ENCODE measurements at places on chromosomes 7 and 10.
A peak's percentile ranks its signal among the peaks of the same experiment; 100 is the strongest.

GRCh38 chr7:149776289-149776688 lies 2.9 kb upstream of the ZNF467 start:
- DNase-seq, result no peak

GRCh38 chr10:124414076-124414475 lies 4.6 kb downstream of the OAT start:
- no peak for DNase-seq

GRCh38 chr10:106224676-106225075 lies 939.8 kb downstream of the SORCS1 start:
- DNase-seq, result no peak

GRCh38 chr7:95781961-95782586 lies 9.7 kb downstream of the DYNC1I1 start:
- no peak for DNase-seq

DNA sequence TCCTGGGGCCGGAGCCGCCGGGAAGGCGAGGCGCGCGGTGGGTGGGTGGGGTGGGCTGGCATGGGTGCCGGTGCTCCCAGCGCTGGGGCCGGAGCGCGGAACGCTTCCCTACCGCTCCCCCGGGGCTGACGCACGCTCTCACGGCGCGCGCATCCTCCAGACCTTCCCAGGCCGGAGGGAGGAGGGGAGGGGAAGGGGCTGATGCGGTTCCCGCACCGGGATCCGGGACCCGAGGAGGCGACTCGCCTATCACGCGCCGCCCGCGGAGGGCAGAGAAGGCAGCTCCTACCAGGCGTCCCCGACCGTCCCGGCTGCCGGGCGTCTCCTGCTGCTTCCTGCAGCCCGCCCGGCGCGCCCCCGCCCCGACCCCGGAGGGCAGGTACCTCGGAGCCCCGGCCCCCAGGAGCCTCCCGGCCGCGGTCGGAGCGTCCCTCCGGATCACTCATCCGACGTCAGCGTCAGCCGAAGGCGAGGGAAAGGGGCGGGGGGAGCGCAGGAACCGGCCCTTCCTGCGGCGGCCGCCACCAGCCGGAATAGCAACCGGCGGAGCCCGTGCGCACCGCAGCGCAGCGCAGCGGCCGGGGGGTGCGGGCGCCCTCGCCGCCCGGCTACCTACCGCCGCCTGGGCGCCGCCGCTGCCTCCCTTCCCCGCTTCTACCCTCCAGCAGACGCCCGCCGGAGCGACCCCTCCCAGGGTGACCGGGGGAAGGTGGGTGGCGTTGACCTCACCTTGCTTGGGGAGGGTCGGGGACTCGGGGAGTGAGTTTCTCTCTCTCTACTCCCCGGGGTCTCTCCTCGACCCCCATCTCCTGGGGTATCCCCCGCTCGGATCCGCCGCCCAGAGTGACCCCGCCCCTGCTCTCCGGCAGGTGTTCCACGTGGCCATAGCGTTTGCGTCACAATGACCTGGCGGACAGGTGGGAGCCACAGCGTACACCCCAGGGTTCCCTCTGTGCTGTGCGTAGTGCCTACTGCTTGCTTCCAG lies at the start of gene ICA1:
Gene ICA1, minus strand, starts transcription at position 457 of the 985 bp plus-strand sequence. CDS start 26,241 bp downstream, outside the sequence.
- DNase-seq, result no peak

DNA sequence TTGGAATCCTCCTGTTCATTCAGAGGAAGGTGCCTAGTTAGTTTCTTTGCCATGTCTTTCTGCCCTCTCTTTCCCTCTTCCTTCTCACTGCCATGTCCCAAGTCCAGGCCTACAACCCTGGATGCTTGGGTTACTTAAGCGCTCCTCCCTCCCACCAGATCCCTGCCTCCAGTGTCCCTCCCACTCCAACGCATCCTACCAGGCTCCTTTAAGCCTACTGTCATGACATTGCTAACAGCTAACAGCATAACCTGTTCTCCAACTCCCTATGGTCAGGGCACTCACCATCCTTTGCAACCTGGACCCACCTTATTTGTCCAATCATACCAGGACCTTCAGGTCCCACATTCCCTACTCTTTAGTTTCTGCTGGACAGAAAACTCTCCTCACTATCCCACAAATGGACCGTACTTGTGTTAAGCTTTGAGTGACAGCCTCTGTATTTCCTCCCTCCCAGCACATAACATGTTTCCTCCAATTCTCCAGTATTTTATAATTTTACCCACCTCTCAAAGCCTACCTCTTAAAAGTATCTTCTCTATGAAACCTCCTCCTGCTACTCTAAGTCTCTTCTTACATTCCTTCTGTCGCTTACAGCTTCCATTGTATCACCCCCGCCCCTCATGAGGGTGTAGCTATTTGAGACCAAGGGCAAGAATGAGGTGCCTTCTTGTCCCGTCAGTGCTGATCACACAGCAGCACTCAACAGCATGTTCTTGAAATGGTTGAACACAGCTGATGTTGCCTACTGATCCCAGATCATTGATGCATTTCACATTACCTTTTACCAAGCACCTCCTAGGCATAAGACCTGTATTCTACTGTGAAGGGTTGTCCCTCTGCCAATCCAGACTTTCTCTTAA lies 1.7 kb downstream of the BLNK start:
- DNase-seq, result no peak

DNA sequence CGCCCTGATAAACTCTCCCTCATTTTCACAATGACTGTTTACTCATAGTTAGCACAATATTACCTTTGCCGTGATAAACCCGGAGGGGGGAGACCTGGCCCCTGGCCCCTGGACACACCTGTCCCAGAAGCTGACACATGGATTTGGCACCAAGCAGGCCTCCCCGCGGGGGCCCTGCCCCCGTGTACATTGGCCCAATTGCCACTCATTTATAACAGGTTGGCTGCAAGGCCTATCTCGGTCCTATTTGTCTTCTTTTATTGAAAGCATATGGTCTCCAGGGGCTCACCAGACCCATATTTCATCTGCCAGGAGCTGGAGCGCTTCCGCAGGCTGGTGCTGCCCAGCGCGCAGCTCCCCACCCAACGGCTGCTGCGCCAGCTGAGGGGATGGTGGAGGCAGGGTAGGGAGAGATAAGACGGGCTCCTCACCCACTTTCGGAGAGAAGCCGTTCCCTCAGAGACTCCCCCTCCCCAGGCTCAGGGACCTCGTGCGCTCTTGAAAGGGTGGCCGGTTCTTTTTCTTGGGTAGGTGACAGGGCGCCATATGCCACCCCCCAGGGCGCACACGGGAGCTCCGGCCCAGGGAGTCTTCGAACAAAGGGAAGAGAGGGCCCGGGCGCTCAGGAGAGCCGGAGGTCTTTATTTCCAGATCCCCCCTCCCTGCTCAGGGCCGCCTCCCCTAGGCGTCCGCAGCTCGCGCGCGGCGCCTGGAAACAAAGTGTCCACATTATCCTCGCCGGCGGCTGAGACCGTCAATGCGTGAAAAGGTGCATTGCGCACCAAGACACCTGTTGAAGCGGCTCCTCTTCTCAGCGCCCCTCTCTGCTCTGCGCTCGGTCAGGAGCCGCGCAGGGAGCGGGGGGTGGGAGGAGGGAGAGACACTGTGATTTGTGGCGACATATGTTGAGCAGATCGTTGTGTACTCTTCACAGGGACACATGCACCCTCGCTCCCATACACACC lies 4.3 kb upstream of the NEUROG3 start:
- DNase-seq, result no peak

DNA sequence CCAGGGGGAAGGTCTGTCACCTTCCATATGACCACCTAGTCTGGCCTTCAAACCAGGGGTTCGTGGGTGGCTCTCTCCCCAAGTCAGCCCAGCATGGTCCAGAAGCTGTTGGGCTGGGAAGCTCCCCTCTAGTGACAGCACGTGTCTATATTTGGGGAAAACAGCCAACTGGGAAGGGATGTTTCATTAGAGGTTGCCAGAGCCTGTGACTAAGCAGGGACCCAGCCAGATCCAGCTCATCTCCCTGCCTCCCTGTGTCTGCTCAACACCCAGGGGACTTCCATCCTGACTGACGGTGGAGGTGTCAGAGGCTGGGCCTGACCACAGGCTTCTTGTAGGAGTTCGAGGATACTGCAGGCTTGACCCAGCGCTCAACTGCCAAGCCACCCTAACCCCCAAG lies 10.5 kb downstream of the STYXL1 start:
- DNase-seq, result no peak

- peak; percentile 68 for DNase-seq
Measured at GRCh38 chr10:17026686-17027485, 102.7 kb downstream of the CUBN start.

GRCh38 chr10:34704526-34705184 lies 110.4 kb downstream of the PARD3 start:
- DNase-seq, result no peak

DNA sequence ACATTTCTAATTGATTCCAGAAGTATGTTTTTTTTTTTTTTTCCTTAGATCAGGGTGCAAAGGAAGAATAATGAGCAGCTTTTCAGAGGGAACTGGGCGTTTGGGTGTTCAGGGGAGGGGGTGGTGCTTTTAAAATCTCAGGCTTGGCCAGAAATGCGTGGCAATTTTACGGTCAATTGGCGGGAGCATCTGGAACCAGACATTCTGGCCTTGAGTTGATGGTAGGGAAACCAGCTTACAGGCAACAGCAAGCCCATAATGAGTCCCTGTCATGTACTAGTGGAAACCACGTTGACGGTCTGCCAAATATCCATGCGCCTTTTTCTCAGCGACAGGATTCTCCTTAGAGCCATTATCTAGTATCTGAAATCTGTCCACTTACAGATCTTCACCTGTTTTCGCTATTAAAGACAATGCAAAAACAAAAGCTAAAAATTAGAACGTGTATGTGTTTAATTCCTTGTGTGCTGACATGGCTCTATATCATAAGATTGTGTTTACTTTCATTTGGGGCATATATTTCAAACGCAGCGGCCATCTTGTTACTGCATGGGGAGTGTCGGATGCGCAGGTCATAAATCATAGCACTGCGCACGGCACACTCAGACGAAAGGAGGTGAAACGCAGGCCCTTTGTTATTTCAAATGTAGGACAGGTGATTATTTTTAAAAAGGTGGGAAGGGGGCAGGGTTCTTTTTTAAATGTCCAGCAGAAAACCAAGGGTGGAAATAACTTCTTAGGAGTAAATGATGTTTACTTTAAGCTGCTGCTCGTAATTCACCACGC lies 209.2 kb downstream of the AGMO start:
- no peak for DNase-seq

- no peak for DNase-seq
Measured at GRCh38 chr10:97656777-97657176, 16.3 kb downstream of the PI4K2A start.

GRCh38 chr7:81884817-81885216 lies 115.0 kb upstream of the HGF start:
- DNase-seq, result no peak

GRCh38 chr10:122323941-122324675 lies 50.4 kb upstream of the PLEKHA1 start:
- no peak for DNase-seq

- DNase-seq, result no peak
Measured at GRCh38 chr10:30238836-30239235, 110.2 kb downstream of the MTPAP start.

- DNase-seq, result no peak
Measured at GRCh38 chr10:57249615-57250281, 888.7 kb upstream of the ZWINT start.

DNA sequence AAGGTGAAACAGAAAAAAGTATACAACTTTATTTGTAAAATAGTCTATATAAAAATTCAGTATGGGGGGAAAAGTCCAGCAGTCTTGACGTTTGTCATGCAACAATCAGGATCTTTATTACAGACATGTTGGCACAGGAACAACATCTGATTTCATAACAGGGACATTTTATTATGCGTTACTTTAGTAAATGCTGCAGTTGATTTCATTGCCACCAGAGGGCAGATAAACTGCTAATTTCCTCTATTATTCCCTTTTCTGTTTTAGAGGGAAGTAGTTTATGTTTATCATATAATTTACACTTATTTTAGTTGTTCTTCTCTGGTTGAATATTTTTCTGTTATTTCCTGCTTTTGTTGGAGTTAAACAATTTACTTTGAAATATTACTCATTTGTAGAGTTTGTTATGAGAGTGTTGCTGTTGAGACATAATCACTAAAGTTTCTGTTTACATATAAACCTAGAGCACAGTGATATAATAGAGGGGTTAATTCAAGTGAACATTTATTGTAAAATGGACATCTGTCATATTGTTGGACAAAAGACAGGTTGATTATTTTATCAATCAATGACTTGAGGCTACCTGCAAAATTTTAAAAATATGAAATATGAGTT lies 3.3 kb downstream of the PLXDC2 start:
- DNase-seq, result no peak

- DNase-seq, result no peak
Measured at GRCh38 chr10:27660268-27660667, 85.4 kb downstream of the MKX start.

- no peak for DNase-seq
Measured at GRCh38 chr7:106177738-106178592, 65.9 kb upstream of the SYPL1 start.

DNA sequence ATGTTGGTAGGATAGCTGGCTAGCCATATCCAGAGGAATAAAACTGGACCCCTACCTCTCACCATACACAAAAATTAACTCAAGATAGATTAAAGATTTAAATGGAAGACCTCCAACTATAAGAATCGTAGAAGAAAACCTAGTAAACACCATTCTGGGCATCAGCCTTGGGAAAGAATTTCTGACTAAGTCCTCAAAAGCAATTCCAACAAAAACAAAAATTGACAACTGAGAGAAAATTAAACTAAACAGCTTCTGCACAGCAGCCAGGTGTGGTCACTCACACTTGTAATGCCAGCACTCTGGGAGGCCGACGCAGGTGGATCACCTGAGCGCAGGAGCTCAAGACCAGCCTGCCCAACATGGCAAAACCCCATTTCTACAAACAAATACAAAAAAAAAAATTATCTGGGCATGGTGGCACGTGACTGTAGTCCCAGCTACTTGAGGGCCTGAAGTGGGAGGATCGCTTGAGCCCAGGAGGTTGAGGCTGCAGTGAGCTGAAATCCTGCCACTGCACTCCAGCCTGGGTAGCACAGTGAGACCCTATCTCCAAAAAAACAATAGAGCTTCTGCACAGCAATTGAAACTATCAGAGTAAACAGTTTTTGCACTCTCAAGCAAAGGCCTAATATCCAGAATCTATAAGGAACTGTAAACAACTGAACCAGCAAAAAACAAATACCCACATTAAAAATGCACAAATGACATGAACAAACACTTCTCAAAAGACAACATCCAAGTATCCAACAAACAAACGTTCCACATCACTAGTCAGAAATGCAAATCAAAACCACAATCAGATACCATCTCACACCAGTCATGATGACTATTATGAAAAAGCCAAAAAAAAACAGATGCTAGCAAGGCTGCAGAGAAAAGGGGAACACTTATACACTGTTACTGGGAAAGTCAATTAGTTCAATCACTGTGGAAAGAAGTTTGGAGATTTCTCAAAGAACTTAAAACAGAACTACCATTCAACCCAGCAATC lies 4.8 kb downstream of the CRPPA start:
- DNase-seq, result no peak

DNA sequence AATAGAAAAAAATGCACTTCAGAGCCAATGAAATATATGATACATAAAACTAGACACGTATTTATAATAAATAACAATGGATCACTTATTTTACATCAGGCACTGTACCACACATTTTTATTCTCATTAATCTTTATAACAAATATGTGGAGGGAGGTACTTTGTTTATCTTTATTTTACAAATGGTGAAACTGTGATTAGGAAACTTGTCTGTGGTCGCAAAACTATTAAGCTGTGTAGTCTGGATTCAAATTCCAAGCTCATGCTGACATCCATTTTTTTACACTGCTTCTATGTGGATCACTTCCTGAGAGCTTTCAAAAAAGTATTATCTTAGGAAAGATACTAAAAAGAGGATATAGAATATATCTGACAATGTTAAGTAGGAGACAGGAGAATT lies 978.6 kb downstream of the SORCS1 start:
- no peak for DNase-seq

- DNase-seq, result no peak
Measured at GRCh38 chr10:34121781-34122622, 693.1 kb downstream of the PARD3 start.

Data from stimulated activated CD4-positive, alpha-beta T cell treated with anti-CD3 and anti-CD28 coated beads, Interleukin-2, amount 100 ng/mL, for 24 hours (primary cell).